ENCODE measurements at places on chromosomes 2 and 18. TPM values are rescaled to one million over a fixed set of nuclear protein-coding genes. Genes with fewer than 3 reads are reported as not detected.
A peak's percentile ranks its signal among the peaks of the same experiment; 100 is the strongest.

DNA sequence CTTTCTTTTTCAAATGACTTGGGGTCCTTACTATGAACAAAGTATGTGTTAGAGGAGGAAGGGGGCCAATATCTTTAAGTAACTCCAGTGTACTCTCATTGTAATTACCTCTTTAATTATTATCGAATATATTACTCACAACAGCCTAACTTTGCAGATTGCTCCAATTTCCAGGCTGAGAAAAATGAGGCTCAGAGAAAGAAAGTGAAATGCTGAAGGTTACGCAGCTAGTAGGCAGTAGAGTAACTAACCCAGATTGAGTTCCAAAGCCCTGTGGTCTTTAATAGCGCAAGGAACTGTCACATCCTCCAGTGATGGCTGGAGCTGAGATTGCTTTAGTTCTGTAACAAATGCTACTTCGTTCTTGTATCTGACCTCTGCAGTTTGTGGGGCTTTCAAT, 2.2 kb upstream of the GYPC start:
- DNase-seq: no peak

DNA sequence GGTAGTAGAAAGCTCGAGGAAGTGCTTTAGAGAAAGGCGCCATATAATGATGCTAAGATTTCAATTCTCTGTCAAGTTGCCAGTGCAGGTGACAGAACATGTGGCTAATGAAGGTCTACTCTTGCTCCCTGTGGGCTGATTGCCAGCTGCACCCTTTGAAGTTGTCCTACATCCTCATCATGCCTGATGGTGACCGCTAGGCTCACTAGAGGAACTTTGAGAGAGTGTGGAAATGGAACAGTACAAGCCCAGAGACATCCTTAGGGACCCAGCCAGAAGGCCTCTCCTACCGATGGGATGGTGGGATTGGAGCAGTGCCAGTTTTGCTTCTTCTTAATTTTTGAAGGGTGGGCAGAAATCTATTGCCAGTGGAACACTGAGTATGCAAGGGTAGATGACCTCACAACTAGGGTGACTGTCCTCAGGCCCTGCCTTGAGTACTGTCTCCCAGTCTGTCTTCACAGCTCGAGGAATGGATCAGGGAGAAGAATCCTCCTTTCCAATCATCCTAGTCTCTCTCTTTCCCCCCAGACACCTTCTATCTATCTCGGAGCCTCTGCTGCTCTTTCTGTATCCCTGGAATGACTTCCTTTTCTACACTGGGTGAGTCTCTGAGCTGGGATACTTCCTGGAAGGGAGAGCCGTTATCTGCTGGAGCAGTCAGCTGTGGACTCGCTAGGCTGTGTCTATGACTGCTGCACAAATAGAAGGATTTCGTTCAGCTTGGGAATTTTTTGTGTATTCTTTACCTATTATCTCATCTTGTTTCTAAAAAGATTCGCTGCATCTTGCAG, 33.5 kb downstream of the LGALSL start:
- DNase-seq: no peak

Gene IL37
- total RNA-seq: not detected

GRCh38 chr2:150811259-150811855, 323.9 kb upstream of the RND3 start:
- DNase-seq: no peak

GRCh38 chr18:32669549-32670165, 103.2 kb downstream of the KLHL14 start:
- no peak for DNase-seq

DNA sequence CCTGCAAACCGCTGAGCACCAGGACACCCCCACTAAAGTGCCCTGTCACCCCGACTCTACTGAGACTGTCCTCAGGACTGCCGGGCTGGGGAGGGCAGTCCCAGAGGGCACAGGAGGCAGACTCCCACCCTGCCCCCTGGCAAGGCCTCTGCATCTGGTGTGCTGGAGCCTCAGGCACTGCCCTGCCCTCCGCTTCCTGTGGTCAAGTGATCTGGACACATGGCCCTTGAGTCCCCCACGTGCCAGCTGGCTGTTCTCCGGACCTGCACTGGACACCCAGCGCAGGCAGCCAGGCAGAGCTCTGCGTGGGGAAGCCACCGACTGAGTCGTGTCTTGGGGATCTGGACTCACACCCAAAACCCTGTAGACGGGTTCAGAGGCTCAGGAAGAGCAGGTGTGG, 217.7 kb downstream of the TWIST2 start:
- DNase-seq: no peak

DNA sequence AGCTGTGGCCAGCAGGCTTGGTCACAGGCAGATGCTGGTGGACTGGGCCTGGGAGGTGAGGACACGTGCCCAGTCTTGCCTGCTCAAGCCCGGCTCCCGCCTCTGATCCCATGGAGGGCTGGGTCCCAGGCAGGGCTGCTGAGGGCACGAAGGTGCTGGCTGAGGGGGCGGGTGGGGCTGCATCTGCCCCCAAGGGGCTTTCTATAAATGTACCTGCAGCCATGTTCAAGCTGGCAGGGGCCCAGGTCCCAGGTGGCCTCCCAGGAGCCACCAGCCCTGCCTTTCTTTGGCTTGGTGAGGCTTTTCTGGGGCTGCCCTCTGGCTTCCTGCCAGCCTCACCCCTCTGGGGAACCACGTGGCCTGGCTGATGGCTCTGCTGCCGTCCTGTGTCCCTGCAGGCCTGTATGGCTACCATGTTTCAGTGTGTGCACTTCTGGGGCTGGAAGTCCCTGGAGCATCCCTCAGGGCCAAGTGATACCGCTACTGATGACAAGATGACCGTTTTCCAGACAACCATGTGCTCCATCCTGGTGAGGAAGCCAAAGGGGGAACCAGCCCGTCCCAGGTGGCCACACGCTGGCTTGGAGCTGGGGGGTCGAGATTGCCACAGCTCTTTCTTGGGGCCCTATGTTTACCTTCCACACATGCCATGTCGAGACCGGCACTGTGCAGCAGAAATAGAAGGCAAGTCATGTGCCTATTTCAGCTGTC, 23.2 kb downstream of the HJURP start:
- DNase-seq: no peak

DNA sequence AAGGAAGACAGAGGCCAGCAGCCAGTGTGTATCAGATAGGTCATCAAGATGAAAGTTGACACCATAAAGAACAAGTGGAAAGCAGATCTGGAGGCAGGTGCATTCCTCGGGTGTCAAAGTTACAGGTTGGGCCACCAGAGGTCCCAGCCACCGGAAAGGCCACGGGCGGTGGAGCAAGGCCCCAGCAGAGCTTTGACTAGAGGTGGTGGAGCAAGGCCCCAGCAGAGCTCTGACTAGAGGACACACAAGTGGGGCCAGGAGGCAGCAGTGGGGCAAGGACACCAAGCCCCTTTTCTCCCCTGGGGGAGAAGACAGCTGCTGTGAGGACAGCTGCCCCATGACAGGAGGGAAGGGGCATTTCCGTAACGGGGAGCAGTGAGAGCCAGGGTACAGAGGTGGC, 115.1 kb downstream of the GYPC start:
- no peak for DNase-seq

DNA sequence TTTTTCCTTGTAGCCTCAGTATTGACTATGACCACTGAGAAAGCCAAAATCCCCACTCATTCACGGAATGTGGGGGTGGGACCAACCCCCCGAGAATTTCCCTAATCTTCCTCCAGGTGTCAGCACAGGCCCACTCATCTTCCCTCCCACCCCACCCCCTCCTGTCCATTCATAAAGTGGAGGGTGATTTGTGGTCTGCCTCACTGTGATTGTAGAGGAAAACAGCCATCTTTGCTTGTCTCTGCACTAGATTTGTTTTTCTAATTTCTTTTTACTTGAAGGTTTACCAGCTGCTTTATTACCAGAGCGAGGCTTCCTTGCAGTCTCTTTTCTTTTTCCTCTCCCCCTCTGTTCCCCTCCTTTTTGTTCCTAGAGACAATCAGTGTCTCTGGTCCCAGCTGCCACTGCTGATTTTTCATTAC, 171.8 kb downstream of the ICOS start:
- DNase-seq: peak; percentile 44

GRCh38 chr2:27275211-27276150, at the start of gene DNAJC5G:
Gene DNAJC5G, plus strand, starts transcription at chr2:27275433. Its CDS starts 1,296 bp downstream, at chr2:27276729.
- DNase-seq: no peak

Gene MYL1
- total RNA-seq: not detected

Gene AMER3
- not detected for total RNA-seq

DNA sequence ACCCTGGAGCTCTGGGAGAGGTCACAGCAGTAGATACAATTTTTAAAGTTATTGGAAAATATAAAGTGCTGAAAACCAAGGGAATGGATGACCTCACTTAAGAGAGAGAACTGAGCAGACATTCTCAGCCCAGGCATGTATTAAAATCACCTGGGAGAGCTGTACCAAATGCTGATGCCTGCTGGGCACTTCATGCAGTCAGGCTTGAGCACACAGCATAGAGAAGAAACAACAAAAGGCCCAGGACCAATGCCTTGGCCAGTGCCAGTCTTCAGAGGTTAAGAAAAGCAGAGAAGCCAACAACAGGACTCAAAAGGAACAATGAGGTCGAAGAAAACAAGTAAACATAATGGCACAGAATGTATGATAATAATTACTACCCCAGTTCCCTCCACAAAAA, 211.8 kb downstream of the L3MBTL4 start:
- no peak for DNase-seq

GRCh38 chr2:96555146-96555610, 18.6 kb downstream of the ARID5A start:
- DNase-seq: no peak

Gene ELOA2
- total RNA-seq: not detected

- peak; percentile 27 for DNase-seq
Measured at GRCh38 chr2:180980943-180981911, 822 bp downstream of the UBE2E3 start.

DNA sequence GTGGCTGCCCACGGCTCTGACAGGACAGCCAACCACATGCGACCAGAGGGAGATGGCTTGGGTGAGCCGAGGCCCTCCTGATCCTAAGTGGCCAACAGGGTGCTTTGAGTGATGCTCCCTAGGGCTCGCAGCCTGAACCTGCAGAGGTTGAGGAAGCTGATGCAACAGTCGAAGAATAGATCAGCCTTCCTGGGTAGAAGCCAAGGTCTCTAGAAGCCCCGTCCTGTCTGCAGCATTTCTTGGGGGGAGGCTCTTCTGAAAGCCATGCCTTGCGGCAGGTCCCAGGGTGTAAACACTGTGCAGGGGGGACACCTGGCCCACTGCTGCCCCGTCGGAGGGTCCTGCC, 136.4 kb downstream of the HDAC4 start:
- no peak for DNase-seq

DNA sequence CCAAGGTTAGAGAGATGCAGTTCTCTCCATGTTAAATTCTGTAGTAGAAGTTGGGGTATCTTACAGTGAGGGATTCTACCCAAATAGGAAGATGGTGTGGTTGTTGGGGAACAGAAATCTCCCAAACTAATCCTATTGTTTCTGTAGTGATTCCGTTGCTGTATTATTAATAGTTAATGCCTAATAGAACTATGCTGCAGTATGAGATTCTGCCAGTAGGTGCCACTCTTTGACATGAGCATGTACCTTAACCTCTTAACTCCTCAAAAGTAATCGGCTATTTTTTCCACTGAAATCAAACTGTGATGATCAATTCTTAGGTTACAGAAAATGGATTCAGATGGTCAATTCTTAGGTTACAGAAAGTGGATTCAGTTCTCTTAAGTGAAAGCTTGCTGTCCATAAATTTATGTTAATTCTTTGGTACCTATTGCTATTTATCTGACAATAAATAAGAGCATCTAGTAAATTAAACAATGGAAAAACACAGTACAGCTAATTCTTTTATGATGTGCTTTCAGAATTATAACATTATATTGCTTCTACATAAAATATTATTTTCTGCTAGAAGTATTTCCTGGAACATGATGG, 97.9 kb upstream of the DLX2 start:
- peak; percentile 33 for DNase-seq

Gene BOLL
- not detected for total RNA-seq

Gene EVX2
- total RNA-seq: not detected

DNA sequence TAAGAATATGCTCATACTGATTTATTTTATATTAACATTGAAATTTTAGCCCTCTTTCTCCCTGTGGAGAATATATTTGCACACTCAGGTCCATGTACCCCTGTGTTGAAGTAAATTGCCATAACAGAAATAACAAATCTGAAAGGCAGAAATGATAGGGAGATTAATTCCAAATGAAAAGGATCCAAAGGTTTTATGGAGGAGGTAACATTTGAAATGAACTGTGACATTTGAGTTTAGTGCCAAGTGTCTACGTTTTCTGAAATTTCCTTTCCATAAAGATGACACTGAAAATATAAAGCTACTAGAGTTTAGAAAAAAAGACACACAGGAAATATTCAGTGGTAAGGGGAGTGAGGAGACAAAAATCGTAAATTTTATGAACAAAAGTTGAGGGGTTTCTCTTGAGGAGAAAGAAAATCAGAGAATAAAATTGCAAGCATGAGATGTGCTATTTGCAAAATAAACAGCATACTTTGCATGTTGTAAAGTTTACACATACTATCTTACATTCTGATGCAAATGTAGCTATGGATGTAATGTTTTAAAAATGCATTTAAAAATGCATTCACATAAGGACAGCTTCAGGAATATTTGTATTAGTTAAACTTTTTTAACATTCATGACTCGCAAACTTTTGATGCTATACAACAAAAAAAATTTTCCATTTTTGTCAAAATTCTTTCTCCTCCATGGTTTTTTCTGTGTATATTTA, 69.5 kb downstream of the BAZ2B start:
- DNase-seq: no peak

- DNase-seq: peak; percentile 7
Measured at GRCh38 chr2:17058772-17059402, 393.3 kb upstream of the CYRIA start.

DNA sequence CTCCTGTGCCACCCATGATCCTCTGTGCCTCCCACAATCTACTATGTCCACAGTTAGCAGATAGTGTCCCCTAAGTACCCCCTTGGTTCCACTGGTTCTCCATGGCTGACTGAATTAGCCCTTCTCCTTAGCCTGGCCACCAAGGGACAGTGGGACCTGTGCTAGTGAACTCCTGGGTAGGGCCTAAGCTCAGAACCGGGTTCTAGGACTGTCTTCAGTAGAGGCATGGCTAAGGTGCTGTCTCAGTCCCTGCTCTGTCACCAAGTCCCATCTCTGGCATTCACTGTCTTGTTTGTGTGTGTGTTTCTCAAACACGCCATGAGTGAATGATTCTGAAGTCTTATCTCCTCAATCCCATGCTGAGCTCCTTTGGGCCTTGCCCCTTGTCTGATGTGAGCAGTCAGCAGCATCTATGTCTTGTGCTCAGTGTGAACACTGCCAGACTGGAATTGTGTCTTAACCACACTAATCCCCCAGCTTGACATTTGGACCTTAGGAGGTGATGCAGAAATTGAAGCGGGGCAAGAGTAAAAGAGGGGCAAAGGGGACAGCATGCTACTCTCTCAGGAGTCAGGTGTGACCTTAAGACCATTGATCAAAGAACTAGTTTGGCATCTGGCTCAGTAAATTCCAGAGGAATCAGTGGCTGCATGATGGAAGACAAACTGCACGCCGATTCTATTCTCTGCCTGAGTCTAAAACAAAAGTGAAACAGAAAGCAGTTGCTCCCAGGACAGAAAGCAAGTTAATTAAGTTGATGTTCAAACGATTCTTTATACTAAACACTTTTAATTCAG, 190.5 kb downstream of the ALPK2 start:
- no peak for DNase-seq

Gene PLGLB1
- 0.43 TPM for total RNA-seq

- DNase-seq: no peak
Measured at GRCh38 chr2:180872255-180872654, 108.2 kb upstream of the UBE2E3 start.

All from A172 (cell line).